ENCODE measurements at places on chromosomes 13 and 19.

GRCh38 chr19:41311072-41311471 is 1.1 kb downstream of the CCDC97 start:
- no peak for DNase-seq

GRCh38 chr19:16548956-16549355 is 6.7 kb upstream of the CHERP start:
- DNase-seq = no peak

DNA sequence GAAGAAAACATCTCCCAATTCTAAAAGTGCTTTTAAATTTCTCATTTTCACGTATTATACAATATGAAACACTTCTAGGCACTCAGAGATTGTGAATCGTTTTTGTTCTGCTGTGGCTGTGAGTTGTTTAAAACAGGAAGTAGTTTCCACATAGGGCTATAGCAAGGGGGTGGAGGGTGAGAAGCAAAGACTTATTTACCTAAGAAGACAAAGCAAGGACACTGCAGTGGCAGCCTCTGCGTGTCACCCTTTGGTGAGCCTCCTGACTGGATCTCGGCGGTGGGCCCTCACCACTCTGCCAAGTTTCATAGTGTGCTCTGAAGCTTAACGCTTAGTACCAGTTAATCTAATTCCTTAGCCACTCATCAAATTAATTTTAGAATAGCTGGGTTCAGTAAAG is 56.8 kb downstream of the TNFSF13B start:
- DNase-seq = no peak

- no peak for DNase-seq
Observed at GRCh38 chr19:1783354-1783753, 28.7 kb downstream of the ATP8B3 start.
